ENCODE measurements at places on chromosomes 16 and 17. TPM values are rescaled to one million over a fixed set of nuclear protein-coding genes. Genes with fewer than 3 reads are reported as not detected.

RNF135 gene
- 17.8 TPM for total RNA-seq

USP6 gene
- not detected for total RNA-seq

NFE2L1 gene
- 84.2 TPM for total RNA-seq

SLC16A6 gene
- total RNA-seq = 0.26 TPM

KRTAP17-1 gene
- not detected for total RNA-seq

LMF1 gene
- 2.1 TPM for total RNA-seq

PRR15L gene
- 9.1 TPM for total RNA-seq

CNGB1 gene
- under 0.01 TPM for total RNA-seq

C17orf78 gene
- not detected for total RNA-seq

SKAP1 gene
- not detected for total RNA-seq

CHRNB1 gene
- total RNA-seq = 16.8 TPM

All from bronchial epithelial cell (primary cell).